MM.1S (cell line): ENCODE measurements at places on chromosomes 4 and X.

DNA sequence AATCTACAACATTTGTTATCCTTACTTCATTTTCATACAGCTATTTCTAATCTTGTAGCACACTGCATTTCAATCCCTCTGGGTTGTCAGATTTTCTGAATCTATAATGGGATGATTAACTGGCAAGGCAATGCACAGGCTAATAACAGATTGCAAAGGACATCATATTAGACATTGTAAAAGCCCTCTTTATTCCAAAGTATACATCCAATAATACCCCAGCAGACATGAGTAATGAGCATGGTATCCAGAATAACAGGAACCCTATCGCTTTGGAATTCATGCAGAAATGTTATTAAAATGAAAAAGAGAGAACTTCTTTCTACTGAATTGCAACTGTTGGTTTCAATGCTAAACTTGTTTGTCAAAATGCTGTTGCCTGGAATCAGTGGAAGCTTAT is 122.9 kb downstream of the C4orf33 start:
- H3K27me3 ChIP-seq = no peaks in the 10 kb centered on the region
- no peak overlapping the region for H3K27ac ChIP-seq
- no peaks in the 10 kb centered on the region for H3K4me1 ChIP-seq
- no peak for DNase-seq
- H3K4me3 ChIP-seq = no peak overlapping the region
- H3K36me3 ChIP-seq = no peaks in the 10 kb centered on the region

DNA sequence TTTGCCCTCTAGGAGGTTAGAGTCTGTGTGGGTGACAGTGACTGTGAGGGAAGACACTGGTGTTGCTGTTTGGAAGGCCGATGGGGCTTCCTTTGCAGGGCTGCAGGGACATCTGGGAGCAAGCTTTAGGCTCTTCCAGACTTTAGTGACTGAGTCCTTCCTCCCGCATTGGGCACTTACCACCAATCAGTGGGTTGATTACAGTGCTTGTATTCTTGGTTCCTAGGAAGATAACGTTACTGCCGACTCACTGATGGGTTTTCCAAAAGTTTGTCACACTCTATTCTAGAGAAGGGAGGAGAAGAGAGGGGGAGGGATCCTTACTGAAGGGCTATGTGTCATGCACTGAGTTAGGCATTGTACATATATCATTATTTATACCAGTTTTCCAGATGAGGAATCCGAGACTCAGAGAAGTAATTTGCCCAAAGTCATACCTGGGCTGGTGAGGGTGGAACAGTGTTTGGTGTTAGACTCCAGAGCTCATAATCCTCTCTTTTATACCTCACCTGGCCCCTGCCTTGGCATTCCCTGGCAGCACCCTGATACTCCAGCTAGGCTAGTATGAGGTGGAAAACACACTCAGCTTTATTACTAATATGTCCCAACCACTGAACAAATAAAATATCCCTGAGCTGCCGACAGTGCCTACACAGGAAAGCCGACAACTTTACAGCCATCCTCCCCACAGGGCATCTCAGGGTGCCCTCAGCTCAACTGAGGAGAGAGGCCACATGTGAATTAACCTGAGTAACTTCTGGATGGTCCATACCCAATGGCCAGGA is 3.8 kb downstream of the CHST7 start:
- no peak for DNase-seq
- no peak overlapping the region for H3K4me3 ChIP-seq
- H3K27ac ChIP-seq = no peak overlapping the region
- no peaks in the 10 kb centered on the region for H3K36me3 ChIP-seq

GRCh38 chr4:186845137-186845842 is 121.6 kb upstream of the FAT1 start:
- H3K27ac ChIP-seq = no peak overlapping the region
- no peaks in the 10 kb centered on the region for H3K27me3 ChIP-seq

GRCh38 chr4:66606908-66607307 is 936.6 kb upstream of the EPHA5 start:
- no peak overlapping the region for H3K4me3 ChIP-seq
- no peak overlapping the region for H3K27ac ChIP-seq
- no peaks in the 10 kb centered on the region for H3K36me3 ChIP-seq
- no peaks in the 10 kb centered on the region for H3K27me3 ChIP-seq

GRCh38 chr4:155911905-155912304 is 8.4 kb downstream of the TDO2 start:
- no peak for DNase-seq
- no peaks in the 10 kb centered on the region for H3K27me3 ChIP-seq
- H3K4me1 ChIP-seq = peaks cover 19% of the 10 kb centered on the region
- no peak overlapping the region for H3K4me3 ChIP-seq

- no peak overlapping the region for H3K4me3 ChIP-seq
- no peaks in the 10 kb centered on the region for H3K4me1 ChIP-seq
- H3K27me3 ChIP-seq = no peaks in the 10 kb centered on the region
Observed at GRCh38 chr4:189285377-189285776, 655.3 kb upstream of the FRG1 start.

GRCh38 chr4:8156617-8157016 is 2.0 kb downstream of the ABLIM2 start:
- no peak overlapping the region for H3K27ac ChIP-seq
- no peaks in the 10 kb centered on the region for H3K36me3 ChIP-seq
- no peak for DNase-seq
- H3K4me1 ChIP-seq = no peaks in the 10 kb centered on the region

- H3K27me3 ChIP-seq = no peaks in the 10 kb centered on the region
- no peak overlapping the region for H3K27ac ChIP-seq
- DNase-seq = no peak
- H3K4me3 ChIP-seq = no peak overlapping the region
Observed at GRCh38 chrX:48989483-48989882, 12.6 kb downstream of the GRIPAP1 start.

GRCh38 chrX:154908821-154909220 is 22.7 kb downstream of the F8A1 start:
- H3K4me1 ChIP-seq = peaks cover 14% of the 10 kb centered on the region
- no peak overlapping the region for H3K27ac ChIP-seq
- H3K4me3 ChIP-seq = no peak overlapping the region

DNA sequence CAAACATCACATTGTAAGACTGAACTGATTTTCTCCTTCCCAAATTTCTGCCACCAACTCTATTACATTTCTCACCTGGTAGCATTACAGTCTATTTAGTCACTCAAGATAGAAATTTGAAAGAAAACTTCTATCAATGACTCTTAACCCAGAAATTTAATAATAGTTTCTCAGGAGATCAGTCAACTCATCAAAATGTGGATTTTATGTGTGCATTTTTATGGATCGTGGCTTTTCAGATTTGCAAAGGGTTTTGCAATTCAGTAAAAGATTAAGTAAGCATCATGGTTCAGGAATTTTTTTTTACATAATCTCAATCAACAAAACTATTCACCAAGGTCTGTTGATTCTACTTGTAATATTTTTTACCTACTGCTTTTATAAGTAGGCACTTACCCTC is 111.1 kb downstream of the CFAP299 start:
- no peak for DNase-seq
- H3K4me1 ChIP-seq = no peaks in the 10 kb centered on the region
- H3K27ac ChIP-seq = no peak overlapping the region
- no peaks in the 10 kb centered on the region for H3K36me3 ChIP-seq
- no peaks in the 10 kb centered on the region for H3K27me3 ChIP-seq
